ENCODE measurements at places on chromosomes 7 and 10.

DNA sequence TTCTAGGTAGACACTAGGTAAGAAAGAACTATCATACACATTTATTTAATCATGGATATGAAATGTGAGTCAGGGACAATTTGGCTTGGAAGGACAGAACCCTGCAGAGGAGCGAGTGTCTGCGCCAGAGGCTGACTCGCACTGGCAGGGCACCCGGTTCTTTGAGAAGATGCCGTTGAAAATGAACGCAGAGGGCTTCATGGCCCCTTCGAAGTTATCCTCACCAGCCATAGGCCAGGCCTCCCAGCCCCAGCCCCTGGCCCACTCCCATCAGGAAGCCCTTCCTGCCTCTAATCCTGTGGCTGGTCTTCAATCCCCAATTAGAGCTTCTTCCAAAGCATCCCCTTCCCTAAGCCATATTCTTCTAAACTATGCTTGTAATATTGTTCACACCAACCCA lies 239.8 kb downstream of the TCERG1L start:
- DNase-seq, result no peak

DNA sequence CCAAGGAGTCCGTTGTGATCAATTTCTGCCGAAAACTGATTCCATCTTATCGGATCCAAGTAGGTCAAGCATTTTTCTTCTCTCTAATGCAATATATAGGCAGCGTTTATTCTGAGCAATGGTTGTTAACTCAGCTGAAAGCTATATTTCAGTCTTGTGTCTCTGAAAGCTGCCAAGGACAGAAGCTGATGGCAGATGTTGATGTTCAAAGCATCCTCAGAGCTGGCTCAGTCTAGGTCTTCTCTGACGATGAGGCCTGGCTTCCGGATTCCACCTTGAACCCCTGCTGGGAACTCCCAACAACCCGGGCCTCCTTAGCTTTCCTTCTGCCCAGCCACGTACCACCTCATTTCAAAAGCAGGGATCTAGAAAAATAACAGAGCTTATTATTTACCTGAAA lies 863.6 kb downstream of the NRG3 start:
- DNase-seq, result no peak

GRCh38 chr7:97418312-97418711 lies 300.8 kb downstream of the SDHAF3 start:
- DNase-seq, result no peak

GRCh38 chr10:132712743-132713142 lies 73.2 kb downstream of the NKX6-2 start:
- DNase-seq, result no peak

DNA sequence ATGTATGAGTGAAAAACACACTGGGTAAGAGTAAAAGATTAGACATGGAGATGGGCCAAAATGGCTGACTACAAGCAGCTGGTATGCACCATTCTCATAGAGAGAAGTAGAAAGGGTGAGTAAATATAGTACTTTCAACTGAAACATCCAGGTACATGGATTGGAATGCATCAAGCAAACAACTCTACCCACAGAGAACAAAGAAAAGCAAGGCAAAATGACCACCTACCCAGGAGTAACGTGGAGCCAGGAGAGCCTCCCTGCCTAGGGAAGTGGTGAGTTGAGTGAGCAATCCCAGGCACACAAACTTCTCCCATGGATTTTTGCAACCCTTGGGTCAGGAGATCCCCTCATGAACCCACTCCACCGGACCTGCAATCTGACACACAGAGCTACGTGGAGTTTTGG lies 212.8 kb downstream of the PTN start:
- DNase-seq, result no peak

DNA sequence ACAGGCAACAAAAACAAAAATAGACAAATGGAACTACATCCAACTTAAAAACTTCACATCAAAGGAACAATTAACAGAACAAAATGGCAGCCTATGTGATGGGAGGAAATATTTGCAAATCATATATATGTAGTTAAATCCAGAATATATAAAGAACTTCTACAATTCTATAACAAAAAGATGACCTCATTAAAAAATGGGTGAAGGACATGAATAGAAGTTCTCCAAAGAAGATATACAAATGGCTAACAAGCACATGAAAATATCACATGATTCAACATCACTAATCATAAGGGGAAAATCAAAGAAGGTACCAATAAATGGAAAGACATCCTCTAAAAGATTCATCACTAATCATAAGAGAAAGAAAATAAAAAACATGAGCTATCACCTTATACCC lies 416.1 kb downstream of the LRMDA start:
- DNase-seq, result no peak

DNA sequence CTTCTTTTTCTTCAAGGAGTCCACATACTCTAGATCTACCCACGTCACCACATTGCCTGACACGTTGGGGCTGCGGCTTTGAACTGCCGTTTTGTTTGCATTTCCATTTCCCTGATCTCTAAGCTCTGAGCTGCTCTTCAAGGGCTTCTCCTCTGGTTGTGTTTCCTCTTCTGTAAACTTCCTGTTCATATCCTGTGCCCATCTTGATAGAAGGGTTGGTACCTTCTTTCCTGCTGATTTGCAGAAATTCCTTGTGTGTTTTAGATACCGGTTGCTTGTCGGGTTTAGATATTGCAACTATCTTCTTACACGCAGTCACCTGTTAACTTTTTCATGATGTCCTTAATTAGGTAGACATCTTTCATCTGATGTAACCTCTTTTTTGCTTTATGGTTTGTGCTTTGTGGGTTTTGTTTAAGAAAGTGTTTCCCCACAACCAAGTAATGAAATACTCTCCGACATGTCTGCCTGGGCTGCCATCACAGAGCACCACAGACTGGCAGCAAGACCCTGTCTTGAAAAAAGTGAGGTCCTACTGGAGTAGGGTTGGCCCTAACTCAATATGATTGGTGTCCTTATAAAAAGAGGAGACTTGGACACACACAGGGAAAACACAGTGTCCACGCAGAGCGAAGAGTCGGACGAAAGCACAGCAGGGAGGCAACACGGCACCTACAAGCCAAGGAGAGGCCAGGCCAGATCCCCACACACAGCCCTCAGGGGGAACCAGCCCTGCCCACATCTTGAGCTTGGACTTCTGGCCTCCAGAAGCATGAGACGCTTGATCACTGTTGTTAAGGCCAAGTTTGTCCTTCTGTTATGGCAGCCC lies 99.1 kb upstream of the PDGFA start:
- peak; percentile 60 for DNase-seq

DNA sequence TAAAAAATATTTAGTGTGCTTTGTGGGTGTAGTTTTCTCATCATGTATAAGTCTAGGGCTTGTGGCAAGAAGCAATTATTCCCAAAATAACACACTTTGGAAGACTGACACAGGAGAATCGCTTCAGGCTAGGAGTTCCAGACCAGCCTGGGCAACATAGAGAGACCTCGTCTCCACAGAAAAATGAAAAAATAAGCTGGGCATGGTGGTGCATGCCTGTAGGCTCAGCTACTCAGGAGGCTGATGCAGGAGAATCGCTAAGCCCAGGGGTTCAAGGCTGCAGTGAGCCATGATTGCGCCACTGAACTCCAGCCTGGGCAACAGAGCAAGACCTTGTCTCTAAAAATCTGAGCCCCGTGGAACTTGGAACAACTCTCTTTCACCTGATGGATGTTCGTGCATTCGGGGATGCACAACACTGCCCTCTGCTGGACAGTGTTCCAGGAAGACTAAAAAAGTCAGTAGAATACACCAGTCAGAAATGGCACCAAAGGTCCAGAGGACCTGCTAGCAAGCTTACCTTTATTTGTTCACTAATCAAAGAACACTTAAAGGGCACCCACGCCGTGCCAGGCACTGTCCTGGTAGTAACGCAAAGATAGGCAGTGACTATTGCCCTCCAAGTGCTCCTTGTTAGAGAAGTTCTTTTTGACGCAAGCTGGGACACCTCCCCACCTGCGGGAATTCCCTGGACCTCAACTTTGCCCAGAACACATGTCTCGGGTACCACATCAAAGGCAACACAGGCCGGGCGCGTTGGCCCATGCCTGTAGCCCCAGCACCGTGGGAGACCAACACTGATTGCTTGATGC lies 81.9 kb upstream of the CALN1 start:
- DNase-seq, result peak; percentile 32

DNA sequence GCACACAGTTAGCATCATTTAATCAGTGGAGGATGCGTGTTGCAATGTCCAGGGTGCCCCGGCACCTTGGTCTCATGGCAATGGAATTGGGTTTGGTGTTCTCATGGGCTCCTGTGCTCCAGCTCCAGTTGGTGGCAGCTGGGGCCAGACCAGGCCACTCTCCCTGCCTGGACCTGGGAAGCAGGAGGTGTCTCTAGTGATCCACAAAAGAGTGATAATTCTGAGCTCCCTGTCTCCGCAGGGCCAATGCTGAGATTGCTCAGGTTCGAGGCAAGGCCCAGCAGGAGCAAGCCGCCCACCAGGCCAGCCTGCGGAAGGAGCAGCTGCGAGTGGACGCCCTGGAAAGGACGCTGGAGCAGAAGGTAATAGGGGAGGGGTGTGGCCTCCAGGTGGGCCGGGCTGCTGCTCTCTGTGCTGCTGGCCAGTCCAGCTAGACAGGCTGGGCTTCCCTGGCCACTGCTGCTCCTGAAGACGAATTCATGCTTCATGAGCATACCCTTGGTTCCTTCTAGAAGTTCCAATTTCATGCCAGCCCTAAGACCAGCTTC lies 21.7 kb upstream of the BTBD16 start:
- no peak for DNase-seq

GRCh38 chr10:102085336-102085735 lies 20.2 kb downstream of the HPS6 start:
- DNase-seq, result no peak

- DNase-seq, result no peak
These were observed 1.3 kb upstream of the RASSF4 start for GRCh38 chr10:44958196-44958897.

DNA sequence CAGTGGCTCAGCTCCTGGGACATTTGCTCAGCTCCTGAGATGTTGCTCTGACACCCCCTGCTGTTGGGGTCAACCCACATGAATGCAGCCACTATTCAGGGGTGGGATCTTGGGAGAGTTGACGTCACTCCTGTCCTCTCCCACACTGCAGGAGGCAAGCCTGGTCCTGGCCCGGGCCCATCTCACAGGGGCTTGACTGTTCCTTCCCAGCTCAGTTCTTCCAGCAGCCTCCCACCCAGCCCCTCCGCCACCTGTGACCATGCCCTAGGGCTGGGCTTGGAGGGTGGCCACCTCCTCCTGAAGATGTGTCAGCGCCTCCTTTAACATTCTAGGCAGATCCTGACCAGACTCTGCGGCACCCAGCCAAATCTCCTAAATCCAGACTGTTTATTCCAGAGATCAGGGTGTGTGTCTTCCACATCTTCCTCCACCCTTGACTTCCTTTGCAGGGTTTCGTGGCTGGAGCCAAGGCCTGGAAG lies 19.1 kb upstream of the OPALIN start:
- no peak for DNase-seq

- no peak for DNase-seq
These were observed 7.1 kb downstream of the PI4K2A start for GRCh38 chr10:97647556-97647955.

DNA sequence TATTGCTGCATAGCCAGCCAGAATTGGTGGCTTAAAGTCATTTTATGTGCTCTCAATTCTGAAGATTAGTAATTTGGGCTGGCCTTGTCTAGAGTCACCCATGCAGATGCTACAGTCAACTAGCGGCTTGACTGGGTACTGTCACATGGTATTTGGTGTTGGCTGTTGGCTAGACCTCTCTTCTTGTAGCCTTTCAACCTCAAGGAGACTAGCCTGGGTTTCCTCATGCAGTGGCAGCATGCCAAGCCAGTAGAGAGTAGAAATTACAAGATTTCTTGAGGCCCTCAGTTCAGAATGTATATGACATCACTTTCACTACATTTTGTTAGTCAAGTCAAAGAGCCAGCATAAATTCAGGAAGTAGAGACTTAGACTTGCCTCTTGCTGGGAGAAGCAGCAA lies 3.7 kb upstream of the ZNF800 start:
- peak; percentile 5 for DNase-seq

GRCh38 chr7:69682518-69682917 lies 84.2 kb downstream of the AUTS2 start:
- no peak for DNase-seq

DNA sequence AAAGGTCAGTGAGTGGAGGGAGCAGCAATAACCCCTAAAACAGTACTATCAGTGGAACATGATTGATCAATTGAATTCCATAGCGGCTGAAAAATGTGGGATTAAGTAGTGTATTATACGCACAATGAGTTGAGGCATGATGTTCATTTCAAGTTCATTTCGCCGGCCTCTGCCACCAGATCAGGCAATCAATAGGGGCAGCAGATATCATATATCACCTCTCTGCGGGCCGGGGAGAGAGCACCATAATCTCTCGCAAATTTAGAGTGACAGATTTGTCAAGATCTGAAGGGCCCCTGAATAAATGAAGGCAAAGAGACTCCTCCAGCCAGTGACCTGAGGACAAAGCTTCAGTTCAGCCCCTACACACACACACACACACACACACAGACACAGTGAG lies 58.5 kb downstream of the PAX2 start:
- no peak for DNase-seq

GRCh38 chr7:39446546-39446945 lies 119.7 kb upstream of the YAE1 start:
- DNase-seq, result no peak

DNA sequence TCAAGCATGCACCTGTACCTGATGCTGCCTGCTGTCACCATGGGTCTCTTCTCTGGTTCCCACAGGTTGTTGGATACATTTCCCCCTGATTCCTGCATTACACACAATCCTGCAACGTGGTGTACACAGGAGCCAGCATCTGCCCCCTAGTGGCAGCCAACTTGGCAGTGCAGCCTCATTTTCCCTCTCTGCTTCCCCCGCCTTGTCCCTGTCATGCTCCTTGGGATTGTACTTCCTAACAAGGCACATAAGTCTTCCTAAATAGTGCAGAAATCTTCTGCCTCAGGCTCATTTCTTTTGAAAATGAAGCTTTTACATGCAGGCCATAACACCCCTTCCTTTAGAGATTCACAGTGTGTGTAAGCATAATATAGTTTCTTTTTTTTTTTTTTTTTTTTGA lies 387.5 kb downstream of the CCSER2 start:
- no peak for DNase-seq

DNA sequence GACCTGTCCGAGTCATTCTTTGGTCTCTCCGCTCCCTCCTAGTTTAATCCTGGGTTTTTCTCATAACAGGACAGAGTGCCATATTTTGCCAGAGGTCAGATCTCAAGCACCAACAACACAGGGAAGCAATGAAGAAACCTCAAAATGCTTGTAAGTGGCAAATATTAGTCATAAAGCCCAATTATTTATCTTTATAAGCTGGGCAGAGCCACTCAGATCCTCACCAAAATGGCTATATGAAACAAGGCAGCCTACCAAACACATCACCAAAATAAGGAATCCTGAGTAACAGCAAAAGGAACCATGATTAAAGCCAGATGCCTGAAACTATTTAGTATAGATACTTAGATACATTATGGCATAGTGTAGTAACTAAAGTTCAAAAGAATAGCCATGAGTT lies 4.7 kb downstream of the ECD start:
- no peak for DNase-seq

DNA sequence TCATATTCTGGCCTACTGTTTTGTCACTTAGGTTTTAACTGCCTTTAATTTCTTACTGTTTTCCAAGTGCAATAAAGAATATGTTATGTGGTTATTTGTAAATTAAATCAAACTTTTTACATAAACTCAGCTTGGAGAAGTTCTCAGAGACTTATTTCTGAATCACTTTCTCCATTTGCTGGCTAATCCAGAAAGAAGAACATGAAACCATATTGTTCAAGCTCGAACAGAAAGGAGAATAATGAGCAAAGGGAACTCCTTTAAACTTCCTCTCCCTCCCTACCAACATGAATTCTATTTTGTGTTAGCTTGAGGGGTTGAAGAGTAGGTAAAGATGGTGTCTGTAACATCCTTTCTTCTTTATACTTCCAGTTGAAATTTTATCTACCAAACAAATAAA lies 52.3 kb downstream of the SHTN1 start:
- no peak for DNase-seq

GRCh38 chr7:151599401-151600227 lies 79.9 kb upstream of the RHEB start:
- DNase-seq, result no peak
